Left ventricle myocardium inferior (tissue), 1 donor: ENCODE measurements at places on chromosomes 5 and 9. TPM values are rescaled to one million over a fixed set of nuclear protein-coding genes. Genes with fewer than 3 reads are reported as not detected.
A peak's percentile ranks its signal among the peaks of the same experiment; 100 is the strongest.

- DNase-seq = peak; percentile 71
These were observed 505 bp upstream of the ACER2 start for GRCh38 chr9:19408316-19408692.

DNA sequence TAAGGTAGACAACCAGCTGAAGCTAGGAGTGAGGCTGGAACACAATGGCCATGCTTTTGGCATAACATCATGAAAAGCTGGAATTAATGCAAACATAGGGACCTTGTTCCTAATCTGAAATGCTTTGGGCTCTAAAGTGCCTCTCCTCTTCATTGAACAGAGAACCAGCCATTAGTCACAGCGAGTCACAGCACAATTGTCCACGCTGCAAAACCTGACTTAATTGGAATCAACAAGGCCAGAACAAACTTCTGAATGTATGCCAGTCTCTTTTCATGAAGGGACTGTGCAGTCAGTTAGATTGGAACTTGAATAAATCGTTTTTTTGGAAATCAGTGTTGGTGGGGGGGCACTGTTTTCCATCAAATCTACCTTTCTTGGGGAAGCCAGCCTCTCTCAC is 96.5 kb downstream of the JAKMIP2 start:
- no peak for DNase-seq

- no peak for DNase-seq
These were observed 7.7 kb downstream of the PLGRKT start for GRCh38 chr9:5429873-5430564.

- DNase-seq = no peak
These were observed 70.5 kb upstream of the HMHB1 start for GRCh38 chr5:143741421-143741820.

GRCh38 chr9:133814586-133815208 is 76.5 kb upstream of the SARDH start:
- DNase-seq = no peak

DNA sequence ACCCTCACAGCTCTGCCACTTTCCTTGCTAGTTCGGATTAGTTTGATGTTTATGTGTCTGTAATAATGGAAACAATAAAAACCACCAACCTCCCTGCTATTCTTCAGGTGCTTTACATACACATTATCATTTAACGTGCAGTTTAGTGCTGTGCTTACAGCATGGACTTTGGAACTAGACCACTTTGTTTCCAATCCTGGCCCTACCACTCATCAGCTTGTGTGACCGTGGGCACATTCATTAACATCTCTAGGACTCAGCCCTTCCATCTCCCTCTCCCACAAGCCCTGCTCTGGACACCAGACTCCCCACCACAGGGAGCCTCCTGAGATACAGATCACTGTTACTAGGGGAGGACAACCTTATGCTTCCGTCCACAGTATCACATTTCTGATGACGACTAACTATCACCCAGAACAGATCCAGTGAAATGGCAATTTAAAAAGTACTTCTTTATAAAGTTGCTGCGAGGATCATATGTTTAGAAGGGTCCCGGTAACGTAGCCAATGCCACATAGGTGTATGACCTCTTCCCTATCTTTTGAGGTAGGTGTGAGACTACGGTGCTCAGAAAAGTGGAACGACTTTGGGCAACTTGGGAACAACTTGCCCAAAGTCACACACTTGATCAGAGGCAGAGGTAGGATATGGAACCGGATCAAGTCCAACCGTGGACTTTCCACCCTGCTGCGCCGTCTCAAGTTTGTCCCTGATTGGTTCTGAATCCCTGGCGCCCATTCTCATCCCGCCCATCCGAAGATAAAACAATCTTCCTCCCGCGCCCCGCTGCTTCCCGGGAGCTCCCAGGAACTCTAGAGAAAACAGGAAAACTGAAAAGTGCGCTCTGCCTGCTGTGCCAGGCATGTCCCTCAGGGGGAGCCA is 132.4 kb upstream of the NIPBL start:
- peak; percentile 58 for DNase-seq

GRCh38 chr9:87684627-87685219 is 41.2 kb upstream of the CTSL start:
- DNase-seq = no peak

- DNase-seq = no peak
These were observed 452.7 kb upstream of the CDH9 start for GRCh38 chr5:27491047-27491446.

DNA sequence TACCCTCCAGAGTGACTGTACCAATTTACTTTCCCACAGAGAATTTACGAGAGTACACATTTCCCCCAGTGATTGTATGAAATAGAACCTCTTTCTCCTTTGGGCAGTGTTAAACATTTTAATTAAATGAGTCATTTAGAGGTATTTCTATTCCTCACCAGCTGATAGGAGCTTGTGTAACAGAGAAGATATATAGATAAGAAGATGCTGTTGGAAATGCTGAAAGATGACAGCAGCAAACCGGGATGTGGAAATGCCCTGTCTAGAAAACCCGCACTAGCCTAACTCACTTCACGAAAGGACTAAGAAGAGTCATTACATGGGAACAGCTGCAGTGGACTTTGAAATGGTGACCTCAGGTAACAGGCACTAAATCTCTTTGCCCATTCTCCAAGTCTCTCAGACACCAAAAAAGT is 68.3 kb downstream of the LPAR1 start:
- no peak for DNase-seq

PCDHA10 gene
- total RNA-seq = 0.05 TPM

- no peak for DNase-seq
These were observed 506.0 kb downstream of the HTR1A start for GRCh38 chr5:63456279-63456678.

FOXD1 gene
- total RNA-seq = 0.19 TPM

DNA sequence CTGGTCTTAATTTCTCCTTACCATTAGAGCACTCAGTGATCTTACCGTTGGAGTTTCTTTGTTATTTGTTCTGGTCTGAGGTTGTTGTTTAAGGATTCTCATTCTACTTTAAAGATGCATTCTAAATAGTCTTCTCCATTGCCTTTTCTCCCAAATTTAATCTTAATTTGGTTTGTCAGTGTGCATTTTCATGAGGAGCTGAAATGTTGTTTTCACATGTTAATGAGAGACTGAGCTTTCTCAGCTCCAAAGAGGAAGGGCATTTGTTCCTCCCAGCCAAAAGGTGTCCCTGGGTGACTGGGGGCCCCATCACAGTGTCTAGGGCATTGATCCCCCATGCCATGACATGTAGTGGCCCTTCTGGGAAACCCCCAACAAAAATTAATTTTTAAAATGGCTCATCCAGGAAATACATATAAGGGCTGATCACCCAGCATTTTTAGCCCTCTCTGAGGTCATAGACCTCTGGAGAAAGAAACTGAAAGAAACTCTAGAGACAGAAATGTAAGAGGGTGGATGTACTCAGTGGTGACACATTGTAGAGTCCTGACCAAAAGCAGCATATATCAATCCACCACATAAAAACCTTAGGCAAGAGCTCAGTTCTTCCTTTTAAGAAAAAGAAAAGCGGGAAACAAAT is 240.4 kb upstream of the RAI14 start:
- DNase-seq = no peak

DNA sequence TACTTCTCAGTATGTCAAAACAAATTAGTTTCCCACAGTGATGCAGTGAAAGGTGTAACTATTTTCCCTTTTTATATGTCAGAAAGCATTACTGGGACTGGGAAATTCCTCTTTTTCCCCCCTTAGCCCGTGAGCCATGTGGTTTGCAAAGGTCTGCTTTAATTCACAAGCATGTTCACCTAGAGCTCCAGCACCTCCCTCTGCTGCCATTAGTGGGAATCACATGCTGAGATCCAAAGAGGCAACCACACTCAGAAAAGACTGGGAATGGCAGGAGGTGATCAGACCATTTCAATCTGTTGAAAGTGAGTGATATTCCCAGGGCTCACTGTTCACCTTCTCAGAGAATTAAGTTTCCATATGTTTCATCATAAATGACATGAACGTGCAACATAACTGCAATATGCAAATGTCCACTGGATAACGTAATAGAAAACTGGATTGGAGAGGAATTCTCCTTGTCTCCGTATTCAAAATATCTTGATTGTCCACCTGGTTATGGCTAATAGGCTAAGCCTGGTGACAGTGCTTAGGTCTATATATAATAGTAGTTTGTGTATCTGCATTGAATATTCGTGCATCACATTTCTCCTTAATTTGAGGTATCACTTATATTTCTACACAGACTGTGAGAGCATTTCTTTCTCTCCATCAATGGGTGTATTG is 703.5 kb upstream of the WWC1 start:
- DNase-seq = no peak

- no peak for DNase-seq
These were observed 297.0 kb upstream of the TAS2R1 start for GRCh38 chr5:9927106-9927505.

DNA sequence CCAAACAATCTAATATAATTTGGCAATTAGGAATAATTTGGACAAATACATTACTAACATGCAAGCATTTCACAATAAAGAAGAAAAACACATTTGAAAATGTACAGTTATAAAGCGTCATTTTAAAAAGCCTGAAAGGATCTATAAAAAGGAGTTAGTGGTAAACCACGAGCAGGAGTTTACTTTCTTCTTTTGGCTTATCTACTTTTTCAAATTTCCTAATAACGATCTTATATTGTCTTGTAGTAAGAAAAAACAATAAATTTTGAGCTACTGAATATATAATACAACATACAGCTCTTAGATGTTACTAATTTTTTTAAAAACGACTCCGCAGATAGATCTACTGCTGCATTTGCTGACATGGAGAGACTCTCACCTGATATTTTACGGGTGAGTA is 79.9 kb downstream of the SMIM23 start:
- DNase-seq = no peak

GRCh38 chr5:142201471-142201887 is 92.9 kb downstream of the NDFIP1 start:
- DNase-seq = no peak

DNA sequence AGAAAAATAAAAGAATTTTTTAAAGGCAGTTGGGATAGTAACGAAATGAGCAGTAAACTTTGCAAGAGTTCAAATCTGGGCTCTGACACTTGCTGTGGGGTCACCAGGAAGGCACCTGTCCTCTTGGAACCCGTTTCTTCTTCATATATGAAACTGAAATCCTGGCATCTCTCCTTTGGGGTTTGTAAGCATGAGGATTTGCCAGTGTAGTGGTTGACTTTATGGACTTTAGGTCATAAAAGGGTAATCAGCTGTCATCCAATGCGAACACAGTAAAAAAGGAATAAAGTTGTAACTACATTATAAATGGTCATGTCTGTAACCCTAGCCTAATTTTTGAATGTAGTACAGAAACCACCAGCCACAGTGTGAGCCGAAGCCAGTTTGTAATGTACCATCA is 1.3 kb downstream of the RAB14 start:
- DNase-seq = no peak

SLC25A46 gene
- 67.9 TPM for total RNA-seq

GRCh38 chr9:109743696-109744095 is 36.3 kb upstream of the PALM2AKAP2 start:
- no peak for DNase-seq

- DNase-seq = no peak
These were observed 53.1 kb downstream of the NXNL2 start for GRCh38 chr9:88587885-88588649.

SPATA31A3 gene
- not detected for total RNA-seq

NOL8 gene
- 12.7 TPM for total RNA-seq

- no peak for DNase-seq
These were observed 42.3 kb upstream of the SMAD5 start for GRCh38 chr5:136090319-136090718.

- peak; percentile 57 for DNase-seq
These were observed 9.7 kb downstream of the TIGD6 start for GRCh38 chr5:149990518-149991376.

DNA sequence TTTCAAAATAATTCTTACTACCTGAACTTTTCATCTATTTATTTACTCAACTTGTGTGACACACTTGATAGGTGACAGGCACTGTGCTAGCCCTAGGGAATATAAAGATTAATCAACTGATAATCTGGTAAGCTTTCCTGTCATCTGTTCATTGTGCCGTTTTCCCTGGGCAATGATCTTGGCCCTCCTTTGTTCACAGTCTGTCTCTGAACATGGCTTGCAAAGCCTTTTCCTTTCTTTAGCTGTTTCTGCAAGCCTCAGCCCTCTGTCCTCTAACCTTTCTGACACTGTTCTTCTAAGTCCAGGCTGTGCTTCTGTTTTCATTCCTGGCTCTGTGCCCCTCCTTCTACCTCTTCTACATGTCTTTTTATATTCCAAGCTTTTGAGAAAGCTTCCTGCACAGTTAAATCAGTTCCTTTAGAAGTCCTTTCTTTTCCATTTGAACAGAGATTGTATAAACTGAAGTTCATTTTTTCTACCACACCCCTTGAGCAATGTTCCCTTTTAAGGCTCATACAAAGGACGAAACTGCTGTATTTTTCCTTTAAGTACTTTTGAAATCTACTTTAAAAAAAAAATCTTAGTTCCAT is 803.0 kb upstream of the ZNF608 start:
- DNase-seq = no peak

GRCh38 chr9:98345011-98345410 is 89.6 kb upstream of the TBC1D2 start:
- no peak for DNase-seq

DNA sequence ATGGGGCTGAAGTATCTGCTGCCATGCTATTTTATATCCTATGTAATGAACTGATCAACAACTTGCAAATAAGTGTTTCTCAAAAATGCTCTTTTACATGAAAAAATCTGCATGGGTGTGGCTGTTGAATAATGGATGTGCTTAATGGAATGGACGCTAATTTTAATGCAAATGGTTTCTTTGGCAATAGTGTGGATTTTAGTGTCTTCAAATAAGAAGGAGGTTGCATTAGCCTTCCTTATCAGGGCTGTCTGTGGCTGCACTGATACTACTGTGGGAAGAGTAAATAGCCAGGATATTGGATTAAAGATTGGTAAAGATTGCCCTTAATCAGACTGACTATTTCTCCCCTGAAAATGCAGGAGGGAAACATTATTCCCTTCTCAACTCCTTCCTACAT is 121.9 kb upstream of the STK32A start:
- no peak for DNase-seq

IRGM gene
- total RNA-seq = not detected

- DNase-seq = no peak
These were observed at the start of gene ADAMTS16 for GRCh38 chr5:5139777-5140478. Gene ADAMTS16, plus strand, starts transcription at chr5:5140330. Its CDS starts 138 bp downstream, at chr5:5140468.

DNA sequence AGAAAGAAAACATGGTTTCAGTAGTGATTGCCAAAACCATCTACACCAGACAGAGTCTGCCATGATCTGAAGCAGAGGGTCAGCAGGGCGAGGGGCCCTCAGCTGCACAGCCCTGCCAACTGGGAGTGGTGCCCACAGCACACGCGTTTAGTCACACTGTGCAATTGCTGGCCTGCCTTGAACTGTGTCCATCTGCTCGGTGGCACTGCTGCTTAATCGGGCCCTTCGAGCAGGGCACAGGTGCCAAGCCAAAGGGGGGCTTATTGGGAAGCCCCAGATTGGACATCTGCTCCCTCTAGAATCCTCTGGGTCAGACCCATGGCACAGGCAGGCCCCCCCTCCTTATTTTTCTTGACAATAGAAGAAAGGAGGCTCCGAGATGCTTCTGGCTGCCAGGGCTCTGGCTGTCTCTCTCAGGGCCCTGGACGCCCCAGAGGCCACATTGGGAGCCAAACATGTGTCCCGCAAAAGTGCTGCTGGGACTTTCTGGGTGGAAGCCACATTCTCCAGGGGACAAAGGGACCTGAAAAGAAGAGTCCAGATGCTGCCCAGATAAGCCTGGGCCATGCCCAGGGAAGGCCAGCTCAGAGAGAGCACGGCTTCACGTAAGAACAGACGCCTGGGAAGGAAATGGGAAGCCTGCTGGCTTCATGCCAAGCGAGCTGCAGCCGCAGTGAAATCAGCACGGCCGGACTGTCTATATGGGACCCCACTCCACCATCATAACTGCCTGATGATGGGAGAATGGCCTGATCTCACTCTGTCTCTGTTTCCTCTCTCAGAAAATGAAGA is 349.2 kb downstream of the GADD45G start:
- DNase-seq = no peak

SLC36A2 gene
- total RNA-seq = 0.16 TPM

CEL gene
- 1.9 TPM for total RNA-seq
